RKO (cell line): ENCODE measurements at places on chromosomes 12 and 14.
A peak's percentile ranks its signal among the peaks of the same experiment; 100 is the strongest.

DNA sequence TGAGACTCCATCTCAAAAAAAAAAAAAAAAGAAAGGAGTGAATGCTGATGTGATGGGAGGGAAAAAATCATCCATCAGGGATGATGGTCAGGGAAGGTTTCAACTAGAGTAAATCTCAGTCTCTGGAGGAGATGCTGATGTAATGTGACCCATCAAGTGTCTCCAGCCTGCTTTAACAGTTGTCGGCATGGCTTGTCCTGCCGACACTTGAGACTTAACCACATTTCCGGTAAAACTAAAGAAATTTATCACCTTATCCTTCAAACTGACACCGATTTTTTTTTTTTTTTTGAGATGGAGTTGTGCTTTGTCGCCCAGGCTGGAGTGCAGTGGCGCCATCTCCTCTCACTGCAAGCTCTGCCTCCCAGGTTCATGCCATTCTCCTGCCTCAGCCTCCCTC is 21.5 kb upstream of the ANAPC5 start:
- DNase-seq = no peak

GRCh38 chr12:754473-754820 is 2.1 kb downstream of the WNK1 start:
- DNase-seq = peak; percentile 65

- no peak for DNase-seq
These were observed 452.5 kb downstream of the FUT8 start for GRCh38 chr14:65864984-65865383.

GRCh38 chr12:123237646-123238329 is 4.6 kb downstream of the MTRFR start:
- peak; percentile 83 for DNase-seq

DNA sequence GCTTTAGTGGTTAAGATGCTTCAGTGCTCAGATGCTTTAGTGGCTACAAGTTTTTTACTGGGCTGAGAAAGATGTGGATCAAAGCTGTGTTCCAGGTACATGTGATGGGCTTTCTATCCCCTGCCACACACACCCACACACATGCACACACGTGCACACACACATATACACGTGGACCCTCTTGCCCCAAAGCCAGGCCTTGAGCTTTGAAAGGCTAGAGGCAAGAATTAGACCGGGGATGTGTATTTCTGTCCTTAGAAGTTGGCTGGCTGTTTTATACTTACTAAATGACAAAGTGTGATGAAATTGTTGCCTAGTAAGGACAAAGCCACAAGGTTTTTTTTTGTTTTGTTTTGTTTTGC is 376.5 kb downstream of the C12orf75 start:
- no peak for DNase-seq

DNA sequence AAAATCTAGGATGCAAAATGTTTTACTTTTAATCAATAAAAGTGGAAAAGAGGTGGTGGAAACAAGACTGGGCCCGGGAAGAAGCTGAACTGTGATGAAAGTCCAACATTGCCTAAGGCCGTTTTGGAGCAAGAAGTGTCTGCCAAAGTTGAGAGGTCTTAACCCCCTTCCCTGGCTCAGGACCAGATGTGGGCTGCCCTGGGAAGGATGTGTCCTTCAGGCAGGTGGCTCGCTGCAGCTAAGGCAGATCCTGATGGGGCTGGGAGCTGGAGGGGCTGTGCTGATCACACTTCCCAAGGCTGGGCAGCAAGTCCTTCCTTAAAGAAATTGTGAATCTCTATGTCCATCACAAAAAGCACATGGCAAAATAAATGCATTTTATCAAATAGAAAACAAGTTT is 581.6 kb downstream of the GALC start:
- DNase-seq = no peak

GRCh38 chr12:130127532-130127911 is 34.7 kb upstream of the FZD10 start:
- no peak for DNase-seq

DNA sequence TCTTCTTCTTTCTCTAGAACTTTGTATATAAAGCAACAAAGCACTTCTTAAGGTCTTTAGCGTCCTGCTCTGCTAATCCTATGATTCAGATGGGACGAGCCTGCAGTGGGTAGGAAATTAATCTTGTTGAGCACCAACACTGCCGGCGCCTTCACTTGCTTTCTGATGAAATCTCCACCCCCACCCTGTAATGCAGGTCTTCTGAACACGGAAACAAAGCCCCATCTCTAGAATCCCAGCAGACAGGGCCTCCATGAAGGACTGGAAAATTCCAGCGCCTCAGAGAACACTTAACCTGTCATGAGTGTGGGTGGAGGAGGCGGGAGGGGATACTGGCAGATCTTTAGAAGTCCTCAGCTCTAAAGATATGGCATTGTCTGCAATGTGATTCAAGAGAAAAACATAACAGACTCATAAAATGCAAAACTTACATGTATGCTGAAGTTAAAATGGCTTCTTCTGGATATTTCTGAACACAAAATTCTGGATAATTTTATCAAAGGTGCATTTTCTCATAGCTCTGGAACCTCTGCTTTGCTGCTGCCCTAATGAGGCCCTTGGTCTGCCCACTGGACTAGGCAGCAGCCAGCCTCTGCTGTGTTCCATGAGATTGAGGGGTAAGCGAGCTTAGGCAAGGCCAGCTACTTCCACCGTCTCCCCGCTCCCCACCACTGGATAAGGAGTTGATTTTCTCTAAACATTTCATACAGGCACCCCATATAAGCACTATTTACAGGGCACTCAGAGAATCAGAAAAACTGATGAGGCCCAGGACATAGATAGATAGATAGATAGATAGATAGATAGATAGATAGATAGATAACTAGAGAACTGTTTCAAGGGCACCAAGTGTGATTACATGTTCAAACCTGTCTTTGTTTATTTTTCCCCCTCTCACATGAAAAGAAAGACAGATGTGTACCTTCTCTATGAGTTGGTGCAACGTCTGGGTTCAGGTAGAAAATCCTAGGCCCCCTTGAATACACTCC is 43.1 kb downstream of the ZFP36L1 start:
- no peak for DNase-seq

- peak; percentile 37 for DNase-seq
These were observed 740 bp upstream of the PRPF40B start for GRCh38 chr12:49622501-49623141.

DNA sequence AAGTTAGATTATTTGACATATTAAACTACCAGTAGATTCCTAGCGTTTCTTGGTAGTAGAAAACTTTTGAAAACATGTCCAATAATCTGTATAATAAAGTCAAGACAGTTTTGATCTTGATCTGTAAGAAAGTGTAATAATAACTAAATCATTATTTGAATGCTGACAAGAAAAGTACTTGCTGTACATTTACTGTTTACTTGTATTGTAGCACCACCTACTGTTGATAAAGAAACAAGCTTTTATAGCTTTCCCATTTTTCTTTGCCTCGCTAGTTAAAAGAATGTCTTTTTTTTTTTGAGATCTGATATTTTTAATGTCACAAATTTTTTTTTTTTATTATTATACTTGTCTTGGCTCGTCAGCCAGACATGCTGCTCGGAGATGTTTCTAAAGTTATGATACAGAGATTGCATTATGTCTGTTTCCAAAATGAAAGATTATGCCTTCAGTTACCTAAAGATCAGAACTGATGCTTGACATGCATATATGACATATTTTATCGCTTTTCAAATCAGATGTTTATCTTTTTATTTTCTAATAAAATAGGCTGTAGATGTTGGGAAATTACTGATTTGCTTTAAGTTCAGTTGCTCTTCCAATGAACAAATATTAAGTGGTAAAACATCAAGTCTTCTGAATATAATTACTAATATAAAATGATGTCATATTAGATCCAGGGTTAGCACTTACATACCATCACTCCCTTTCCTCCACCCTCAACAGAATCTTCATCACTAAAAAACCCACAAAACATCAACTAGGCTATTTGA is 140.5 kb downstream of the AKAP6 start:
- DNase-seq = peak; percentile 69

- DNase-seq = no peak
These were observed 264.0 kb upstream of the PRICKLE1 start for GRCh38 chr12:42853370-42854140.
